ENCODE measurements at places on chromosomes 3 and 15.

GRCh38 chr15:99983171-99983885 lies 250.1 kb upstream of the LYSMD4 start:
- no peak for DNase-seq

- DNase-seq: no peak
Observed at GRCh38 chr3:49222002-49222401, 50.6 kb downstream of the KLHDC8B start.

GRCh38 chr3:37907906-37908305 lies 46.2 kb downstream of the CTDSPL start:
- peak; percentile 87 for DNase-seq

DNA sequence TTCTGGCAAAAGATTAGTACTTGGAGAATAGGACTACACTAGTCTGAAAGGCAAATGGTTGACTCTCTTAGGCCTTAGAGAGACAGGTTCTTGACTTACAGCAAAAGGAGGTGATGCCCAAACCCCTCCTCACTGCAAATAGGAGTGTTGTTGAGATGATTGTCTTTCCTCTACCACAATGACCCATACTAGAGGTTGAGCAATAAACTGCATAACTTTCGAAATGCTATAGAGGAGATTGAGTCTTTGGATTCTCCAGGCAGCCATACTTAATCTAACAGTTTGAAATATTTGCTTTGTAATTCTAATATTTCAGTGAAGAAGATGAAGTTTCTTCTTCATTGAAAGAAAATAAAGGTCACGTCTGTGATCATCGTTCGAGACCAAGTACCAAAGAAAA lies 498.5 kb upstream of the GBE1 start:
- no peak for DNase-seq

GRCh38 chr15:63593705-63594671 lies 3.2 kb upstream of the FBXL22 start:
- DNase-seq: no peak

- no peak for DNase-seq
Observed at GRCh38 chr3:137807998-137808397, 43.9 kb downstream of the SOX14 start.

- DNase-seq: no peak
Observed at GRCh38 chr15:38300395-38300794, 47.8 kb downstream of the SPRED1 start.

- DNase-seq: no peak
Observed at GRCh38 chr3:53650424-53650823, 156.0 kb downstream of the CACNA1D start.

- no peak for DNase-seq
Observed at GRCh38 chr3:75781079-75781745, 4.1 kb downstream of the ZNF717 start.

GRCh38 chr3:46656778-46657556 lies 36.5 kb downstream of the ALS2CL start:
- no peak for DNase-seq

- DNase-seq: peak; percentile 56
Observed at GRCh38 chr3:158471639-158472294, 99.2 kb upstream of the MLF1 start.

- DNase-seq: no peak
Observed at GRCh38 chr3:148439254-148439822, 258.4 kb upstream of the AGTR1 start.

GRCh38 chr3:126552688-126553283 lies 5.9 kb downstream of the C3orf22 start:
- no peak for DNase-seq

GRCh38 chr3:167872941-167873340 lies 137.4 kb downstream of the SERPINI1 start:
- DNase-seq: no peak

DNA sequence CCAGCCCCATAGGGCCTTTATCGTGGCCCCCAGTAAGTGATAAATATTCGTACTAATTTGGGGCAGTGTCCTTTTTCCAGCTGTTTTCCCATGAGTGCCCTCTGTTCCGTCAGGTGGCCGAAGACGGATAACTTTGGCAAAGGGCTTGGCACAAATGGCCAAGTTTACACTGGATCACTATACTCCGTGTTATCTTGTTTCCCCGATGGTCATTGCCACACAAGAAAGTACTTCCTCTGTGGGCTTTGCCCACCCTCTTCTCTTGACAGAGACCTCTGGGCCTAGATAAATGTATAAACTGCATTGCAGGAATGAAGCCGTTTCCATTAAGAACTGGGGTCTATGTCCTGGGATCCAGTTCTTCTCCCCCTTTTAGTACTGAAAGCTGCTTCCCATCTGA lies 39.1 kb downstream of the SMAD3 start:
- DNase-seq: no peak

- no peak for DNase-seq
Observed at GRCh38 chr3:171415070-171415469, 45.1 kb downstream of the TNIK start.

DNA sequence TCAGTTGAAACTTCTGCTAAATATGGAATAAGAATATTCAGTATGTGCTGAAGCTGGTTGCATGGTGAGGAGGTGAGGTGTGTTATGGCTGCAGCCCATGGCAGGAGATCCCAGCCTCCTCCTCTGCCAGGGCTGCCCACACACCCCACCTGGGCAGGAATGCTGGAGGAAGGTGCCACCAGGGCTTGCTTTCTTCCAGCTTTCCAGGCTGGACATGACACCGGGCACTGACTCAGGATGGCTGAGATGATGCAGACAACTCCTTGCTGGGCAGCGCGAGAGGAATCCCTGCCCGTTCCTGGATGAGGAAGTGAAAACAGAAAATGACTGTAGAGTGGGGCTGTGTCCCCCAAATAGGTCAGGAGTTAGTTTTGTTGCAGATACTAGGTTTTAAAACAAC lies 14.1 kb downstream of the GABRG3 start:
- no peak for DNase-seq

GRCh38 chr15:68213991-68214837 lies 9.1 kb upstream of the CALML4 start:
- no peak for DNase-seq

Data from COLO829 (cell line).